ENCODE measurements at places on chromosomes 7 and 10.
A peak's percentile ranks its signal among the peaks of the same experiment; 100 is the strongest.

DNA sequence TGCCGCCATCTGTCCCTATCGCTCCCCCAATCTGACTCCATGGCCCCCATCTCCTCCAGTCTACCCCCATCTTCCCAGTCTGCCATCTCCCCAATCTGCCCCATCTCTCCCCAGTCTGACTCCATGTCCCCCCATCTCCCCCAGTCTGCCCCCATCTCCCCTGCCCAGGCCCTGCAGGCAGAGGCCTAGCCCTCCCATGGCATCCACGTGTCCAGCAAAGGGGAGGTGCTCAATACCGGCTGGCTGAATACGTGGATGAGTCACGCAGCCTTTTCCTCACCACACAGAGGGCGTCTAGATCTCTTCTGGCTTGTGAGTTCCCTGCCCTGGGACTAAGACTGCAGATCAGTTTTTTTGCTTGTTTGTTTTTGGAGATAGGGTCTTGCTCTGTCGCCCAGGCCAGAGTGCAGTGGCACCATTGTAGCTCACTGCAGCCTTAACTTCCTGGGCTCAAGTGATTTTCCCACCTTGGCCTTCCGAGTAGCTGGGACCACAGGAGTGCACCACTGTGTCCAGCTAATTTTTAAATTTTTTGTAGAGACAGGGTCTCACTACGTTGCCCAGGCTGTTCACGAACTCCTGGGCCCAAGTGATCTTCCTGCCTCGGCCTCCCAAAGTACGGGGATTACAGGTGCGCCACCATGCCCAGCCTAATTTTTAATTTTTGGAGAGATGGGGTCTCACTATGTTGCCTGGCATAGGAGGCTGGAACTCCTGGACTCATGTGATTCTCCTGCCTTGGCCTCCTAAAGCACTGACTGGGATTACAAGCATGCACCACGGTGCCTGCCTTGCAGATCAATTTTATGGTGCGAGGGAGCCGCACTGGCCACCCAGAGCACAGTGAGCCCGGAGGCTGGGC is 15.3 kb upstream of the GPR146 start:
- DNase-seq, result peak; percentile 34

GRCh38 chr10:119189811-119190282 is 11.2 kb upstream of the PRDX3 start:
- DNase-seq, result no peak

- DNase-seq, result no peak
Observed at GRCh38 chr10:113732160-113732881, 19.2 kb upstream of the PLEKHS1 start.

DNA sequence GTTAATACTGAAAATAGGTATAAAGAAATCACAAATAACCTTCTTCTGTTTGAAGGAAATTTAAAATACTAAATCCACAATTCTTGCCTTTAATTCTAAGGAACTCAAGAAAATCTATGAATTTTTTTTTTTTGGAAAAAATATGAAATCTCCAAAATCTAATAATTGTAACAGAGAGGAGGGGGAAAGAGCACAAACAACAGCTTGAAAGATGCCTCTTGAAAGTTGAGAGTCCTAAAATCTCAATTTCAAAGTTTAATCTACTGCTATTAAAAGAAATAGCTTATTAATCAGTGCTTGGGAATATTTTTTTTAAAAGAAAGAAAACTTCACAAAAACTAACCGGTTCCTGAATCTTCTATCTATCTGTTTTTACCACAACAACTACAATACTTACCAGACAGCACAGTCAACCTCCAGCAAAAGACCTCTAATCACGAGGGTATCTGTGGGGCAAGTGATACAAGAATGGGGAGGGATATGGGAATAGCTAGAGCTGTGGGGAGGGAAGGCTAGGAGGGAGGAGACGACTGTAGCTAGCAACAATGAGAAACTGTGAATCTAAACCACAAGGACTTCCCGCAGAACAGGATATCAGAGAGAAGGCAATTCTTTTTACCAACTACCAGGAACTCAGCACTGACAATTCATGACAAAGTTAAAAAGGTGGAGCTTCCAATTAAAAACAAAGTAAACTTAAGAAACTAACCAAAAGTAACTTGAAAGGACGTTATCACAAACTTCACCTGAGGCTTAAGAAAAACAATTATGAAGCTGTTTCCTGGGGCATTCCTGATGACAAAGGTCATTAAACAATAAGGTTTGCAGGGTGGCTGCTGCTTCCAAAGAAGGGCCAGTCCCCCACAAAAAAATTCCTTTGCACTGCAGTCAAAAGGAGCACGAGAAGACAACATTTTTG is at the start of gene USP54:
Gene USP54, minus strand, starts transcription at position 462 of the 919 bp plus-strand sequence. CDS start 15,684 bp downstream, outside the sequence.
- DNase-seq, result no peak

- DNase-seq, result no peak
Observed at GRCh38 chr7:117237646-117238045, 85.2 kb downstream of the WNT2 start.

DNA sequence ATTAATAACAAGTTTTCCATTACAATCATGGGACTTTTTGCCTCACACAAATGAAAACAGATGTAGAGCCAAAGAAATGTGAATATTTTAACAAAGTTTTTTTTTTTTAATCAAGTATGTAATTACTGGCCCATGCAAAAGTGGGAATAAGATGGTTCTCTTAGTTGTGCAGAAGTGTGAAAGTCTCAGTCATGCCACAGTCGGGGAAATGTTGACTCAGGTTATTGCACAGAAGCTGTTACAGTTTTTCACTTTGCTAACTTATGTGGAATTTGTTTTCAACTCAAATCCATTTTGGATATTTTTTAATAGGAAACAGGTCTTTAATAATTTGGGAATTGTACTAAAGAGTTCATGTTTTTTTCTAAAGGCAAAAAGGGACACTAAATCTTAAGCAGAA is 44.0 kb upstream of the CAV2 start:
- no peak for DNase-seq

All from stimulated activated CD4-positive, alpha-beta T cell treated with anti-CD3 and anti-CD28 coated beads, TNF-alpha, amount 100 ng/mL, for 24 hours (primary cell).